ENCODE measurements at places on chromosomes 1 and 21.

DNA sequence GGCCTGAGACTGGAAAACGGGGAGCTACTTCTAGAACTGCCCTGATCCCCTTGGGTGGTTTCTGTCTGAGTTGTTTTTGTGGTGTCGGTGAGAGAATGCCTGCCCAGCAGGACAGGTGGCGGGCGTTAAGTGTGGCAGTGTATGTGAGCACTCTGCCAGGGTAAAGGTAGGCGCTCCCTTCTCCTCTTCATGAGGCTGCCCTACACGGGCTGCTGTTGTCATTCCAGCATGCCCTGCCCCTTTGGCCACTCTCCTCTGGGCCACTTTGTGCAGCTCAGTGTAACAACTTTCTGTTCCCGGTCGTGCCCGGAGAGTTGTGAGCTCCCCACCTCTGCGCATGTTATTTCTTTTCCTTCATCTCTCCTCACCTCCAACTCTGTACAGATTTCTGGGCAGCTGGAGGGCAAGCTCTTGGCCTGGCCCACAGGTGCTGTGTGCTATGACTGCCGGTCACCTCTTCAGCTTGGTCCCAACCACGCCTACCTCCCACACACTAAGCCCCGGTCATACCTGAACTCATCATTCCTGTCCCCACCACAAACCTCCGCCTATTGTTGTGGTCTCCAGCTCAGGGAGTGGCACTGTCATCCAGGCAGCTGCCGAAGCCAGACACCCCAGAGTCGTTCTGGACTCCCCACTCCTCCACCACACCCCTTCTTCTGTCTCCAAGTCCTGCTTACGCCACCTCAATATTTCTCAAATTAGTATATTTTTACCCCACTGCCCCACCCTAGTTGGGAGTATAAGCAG, 69.0 kb downstream of the GADD45A start:
- DNase-seq, result no peak

- no peak for DNase-seq
Observed at GRCh38 chr1:225995919-225996864, 3.0 kb downstream of the SDE2 start.

GRCh38 chr1:50622259-50622658, 199.0 kb upstream of the DMRTA2 start:
- no peak for DNase-seq

DNA sequence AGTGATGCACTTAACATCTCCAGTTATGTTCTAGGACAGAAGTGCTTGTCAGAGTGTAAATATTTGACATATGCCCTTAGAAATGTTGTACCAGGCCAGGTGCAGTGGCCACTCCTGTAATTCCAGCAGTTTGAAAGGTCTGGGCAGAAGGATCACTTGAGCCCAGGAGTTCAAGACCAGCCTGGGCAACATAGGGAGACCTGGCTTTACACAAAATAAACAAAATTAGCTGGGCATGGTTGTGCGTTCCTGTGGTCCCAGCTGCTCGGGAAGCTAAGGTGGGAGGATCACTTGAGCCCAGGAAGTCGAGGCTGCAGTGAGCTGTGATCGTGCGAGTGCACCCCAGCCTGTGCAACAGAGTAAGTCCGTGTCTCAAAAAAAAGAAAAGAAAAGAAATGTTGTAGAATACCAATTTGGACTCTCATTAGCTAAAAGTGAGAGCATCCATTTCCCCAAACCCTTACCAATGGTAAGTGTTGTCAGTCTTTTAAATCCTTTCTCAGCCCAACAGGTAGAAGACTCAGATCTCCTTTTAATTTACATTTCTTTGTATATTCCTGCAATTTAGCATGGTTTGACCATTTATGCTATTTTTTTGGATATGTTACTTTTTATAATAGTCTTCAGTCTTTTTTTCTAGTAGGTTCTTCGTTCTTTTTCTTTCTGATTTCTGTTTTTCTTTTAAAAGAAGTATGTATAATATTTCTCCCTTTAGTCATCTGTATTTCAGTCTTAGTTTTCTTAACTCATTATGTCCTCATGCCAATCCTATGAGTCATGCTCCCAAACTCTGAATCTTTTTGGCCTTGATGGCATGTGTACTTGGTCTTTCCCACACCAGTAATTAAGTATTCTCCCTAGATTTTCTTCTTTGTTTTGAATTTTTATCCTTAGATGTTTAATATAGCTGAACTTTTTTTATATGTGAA, 74.4 kb downstream of the CAMTA1 start:
- DNase-seq, result no peak

DNA sequence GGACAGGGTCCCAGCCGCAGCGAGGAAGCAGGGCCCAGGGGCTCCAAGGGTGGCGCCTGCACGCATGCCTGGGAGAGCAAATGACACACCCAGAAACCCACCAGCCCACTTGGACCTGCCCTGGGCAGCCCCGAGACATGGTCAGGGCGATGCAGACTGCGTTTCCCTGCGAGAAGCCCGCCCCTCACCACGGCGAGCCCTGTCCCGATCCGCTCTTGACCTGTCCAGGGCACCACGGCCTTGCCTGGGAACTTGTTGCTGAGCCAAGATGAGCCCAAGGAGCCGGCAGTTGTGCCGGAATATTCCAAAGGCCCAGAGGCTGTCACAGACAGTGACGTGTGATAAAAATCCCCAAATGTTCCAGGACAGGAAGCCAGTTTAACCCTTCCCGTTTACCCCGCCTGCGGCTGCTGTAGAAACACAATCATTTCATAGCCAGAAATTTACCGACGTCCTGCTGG, 78.1 kb downstream of the SIK1 start:
- DNase-seq, result no peak

DNA sequence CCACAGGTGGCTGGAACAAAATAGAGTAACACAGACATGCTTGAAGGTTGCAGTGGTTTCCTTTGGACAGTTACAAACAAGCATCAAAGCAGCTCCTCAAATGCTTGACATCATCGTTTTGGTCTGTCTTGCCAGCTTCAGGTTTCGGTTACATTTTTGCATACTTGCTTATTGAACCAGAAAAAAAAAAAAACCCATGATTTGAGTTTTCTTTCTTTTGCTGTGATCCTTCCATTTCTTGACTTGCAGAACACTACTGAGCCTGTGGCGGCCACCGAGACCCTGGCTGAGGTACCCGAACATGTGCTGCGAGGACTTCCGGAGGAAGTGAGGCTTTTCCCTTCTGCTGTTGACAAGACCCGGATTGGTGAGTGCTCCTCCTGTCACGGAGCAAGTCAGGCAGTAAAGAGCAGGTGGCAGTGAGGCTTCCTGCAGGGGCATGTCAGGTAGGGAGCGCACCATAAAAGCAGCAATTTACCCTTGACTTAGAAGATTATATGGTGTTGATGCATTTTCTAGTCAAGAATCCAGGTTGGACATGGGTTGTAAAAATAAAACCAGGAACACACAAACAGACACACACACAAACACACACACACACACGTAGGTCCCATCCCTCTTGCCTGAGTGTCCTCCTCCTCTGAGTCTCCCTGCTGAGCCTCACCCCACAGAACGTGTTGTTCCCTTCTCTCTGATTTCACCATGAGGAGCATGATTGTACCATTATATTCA, 30.9 kb downstream of the PRDM2 start:
- DNase-seq, result no peak

DNA sequence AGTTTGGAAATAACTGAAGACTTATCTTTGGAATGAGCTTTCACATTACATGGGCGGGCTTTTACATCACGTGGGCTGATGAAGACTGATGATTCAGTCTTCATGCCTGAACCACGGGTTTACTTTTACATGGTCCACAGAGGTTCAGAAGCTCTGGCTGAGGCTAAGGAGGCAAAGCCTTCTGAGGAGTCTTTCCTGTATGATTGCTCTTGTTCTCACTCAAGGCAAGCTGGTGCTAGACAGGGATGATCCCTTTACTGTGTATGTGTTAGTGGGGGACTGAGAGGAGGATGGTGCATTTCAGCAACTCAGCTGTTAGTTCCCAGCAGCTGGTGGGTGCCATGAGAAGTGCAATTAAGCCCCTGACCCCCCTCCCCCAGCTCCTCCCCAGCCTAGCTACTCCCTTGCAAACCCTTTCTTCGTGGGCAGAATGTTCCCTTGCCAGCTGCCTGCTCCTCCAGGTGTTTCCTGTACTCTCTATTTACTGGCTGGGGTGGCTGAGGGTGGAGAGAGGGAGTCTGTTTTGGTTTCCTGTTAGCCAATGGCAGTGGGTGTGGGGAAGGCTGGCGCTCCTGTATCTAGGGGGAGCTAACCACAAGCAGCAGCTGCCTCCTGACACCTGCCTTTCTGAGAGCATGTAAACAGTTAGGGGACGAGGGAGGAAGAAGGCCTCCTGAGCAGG, 15.4 kb downstream of the BTG2 start:
- peak; percentile 69 for DNase-seq

DNA sequence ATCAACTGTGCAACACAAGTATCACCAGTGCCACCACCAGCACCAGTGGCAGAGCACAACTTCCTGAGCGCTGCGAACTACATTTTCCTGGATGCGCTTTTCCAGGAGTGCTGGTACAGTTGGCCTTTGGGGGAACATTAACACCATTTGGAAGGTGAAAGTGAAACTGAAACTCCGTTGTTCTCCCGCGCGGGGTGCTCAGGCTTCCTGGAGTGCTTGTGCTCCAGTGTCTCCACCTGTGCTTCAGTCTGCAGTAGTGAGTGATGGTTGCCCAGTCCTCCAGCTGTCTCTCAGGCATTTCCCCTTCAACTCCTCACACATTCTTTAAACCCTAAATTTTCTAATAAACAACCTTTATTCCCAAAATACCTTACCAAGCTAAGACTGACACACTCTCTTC, 187.8 kb downstream of the LRRIQ3 start:
- DNase-seq, result no peak

DNA sequence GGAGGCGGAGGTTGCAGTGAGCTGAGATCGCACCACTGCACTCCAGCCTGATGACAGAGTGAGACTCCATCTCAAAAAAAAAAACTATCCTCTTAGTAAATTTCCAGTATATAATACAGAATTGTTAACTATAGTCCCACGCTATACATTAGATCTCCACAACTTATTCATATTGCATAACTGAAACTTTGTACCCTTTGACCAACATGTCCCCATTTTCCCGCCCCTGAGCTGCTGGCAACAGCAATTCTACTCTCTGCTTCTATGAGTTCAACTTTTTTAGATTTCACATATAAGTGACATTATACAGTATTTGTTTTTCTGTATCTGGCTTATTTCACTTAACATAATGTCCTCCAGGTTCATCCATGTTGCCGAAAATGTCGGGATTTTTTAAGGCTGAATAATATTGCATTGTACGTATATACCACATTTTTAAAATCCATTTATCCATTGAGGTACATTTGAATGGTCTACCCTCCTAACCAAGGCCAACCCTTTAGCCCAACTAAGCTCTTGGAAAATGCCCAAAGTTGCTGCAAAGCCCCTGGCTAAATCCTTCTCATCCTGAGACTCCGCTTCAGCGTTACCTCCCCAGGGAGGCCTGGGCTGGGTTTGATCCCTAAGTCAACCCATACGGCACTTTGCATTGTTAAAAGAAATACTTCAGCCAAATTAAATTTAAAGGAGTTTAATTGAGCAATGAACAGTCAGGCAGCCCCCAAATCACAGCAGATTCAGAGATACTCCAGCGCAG, 34.2 kb downstream of the NEK2 start:
- DNase-seq, result no peak

DNA sequence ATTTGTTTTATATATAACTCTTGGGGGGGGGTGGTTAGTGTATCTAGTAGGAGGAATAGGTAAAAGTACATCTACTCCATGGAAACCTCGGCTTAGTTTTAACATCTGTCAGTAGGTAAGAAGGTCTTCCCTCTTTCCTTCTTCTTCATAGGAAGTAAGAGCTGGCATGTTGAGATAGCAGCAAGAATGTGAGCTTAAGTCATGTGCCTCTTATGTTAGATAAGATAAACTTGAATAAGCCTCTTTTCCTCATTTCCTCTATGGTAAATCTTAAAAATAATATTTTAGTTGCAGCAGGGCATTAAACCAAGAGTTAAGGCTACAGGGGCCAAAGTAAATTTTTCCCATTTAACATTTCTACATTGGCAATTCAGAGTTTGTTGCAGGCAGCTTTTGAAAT, 100.4 kb downstream of the MAP3K21 start:
- no peak for DNase-seq

DNA sequence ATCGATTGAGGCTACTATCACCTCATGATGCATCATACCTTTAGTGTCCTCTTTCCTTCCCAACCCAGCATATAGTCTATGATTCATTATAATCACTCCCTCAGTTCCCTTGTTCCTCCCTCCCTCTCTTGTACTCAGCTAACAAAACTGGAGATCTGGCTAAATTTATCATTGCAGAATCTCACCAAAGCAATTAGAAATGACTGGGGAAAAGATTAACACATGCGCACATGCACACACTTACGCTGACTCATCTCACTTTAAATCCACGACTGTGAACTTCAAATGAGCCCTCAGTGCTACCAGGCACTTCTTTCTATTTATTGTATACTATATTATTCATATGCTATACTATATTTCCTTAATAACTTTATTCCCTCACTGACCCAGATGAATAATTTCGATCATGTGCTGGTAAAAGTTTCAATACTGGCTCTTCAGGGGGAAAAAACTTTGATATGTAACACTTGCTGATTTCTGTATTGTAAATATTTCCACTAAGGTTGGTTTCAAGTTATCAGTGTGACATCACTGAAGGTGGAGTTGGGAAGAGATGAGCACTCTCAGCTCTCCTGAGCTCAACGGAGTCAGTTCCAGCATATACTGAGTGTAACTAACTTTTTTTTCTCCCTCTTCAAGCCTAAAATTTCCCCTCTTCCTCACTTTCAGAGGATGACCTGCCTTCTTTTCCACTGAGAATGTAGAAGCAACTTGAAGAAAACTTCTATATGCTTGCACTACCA, 613.7 kb upstream of the B3GALT2 start:
- DNase-seq, result no peak

- DNase-seq, result no peak
Observed at GRCh38 chr1:161407451-161407985, 39.8 kb upstream of the CFAP126 start.

DNA sequence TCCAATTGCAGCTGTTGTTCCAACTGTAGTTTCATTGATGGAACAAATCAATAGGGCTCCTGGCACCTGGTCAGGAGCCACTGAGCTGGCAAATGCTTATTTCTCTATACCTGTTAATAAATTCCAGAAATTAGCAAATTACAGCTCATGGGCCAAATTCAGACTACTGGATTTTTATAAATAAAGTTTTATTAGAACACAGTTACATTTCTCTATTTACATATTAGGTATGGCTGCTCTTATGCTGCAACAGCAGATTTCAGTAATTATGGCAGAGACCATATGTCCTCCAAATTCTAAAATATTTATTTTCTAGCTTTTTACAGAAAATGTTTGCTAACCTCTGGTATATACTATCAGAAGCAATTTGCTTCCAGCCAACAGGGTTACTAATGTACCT, 47.8 kb downstream of the DUSP10 start:
- no peak for DNase-seq

DNA sequence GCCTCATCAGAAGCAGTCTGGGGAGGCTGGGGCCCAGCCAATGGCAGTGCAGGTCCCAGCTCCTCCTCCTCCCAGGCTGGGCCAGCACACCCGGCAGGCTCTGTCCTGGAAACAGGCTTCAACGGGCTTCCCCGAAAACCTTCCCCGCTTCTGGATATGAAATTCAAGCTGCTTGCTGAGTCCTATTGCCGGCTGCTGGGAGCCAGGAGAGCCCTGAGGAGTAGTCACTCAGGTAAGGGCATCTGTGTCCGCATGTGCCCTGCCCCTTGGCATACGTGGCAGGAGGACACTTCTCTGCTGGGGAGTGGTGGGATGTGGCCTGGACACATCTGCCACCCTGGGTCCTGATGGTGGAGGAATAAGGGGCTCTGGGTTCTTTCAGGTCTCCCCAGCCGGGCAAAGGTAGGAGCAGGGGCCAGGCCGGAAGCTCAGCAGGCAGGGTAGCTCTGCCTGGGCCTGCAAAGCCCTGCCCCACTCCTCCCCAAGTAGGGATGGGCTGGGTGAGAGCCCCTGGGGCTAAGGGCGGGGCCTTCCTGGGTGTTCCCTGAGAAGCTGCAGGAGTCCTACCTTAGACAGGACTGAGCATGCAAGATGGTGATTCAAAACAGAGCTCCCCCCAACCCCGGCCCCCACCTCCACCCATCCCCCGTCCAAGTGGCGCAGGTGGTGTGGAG, at the start of gene GJB5:
Gene GJB5, plus strand, starts transcription at position 84 of the 674 bp plus-strand sequence. CDS start 2,284 bp downstream, outside the sequence.
- DNase-seq, result peak; percentile 67
